Caki2 (cell line): ENCODE measurements at places on chromosomes 13 and 19.

DNA sequence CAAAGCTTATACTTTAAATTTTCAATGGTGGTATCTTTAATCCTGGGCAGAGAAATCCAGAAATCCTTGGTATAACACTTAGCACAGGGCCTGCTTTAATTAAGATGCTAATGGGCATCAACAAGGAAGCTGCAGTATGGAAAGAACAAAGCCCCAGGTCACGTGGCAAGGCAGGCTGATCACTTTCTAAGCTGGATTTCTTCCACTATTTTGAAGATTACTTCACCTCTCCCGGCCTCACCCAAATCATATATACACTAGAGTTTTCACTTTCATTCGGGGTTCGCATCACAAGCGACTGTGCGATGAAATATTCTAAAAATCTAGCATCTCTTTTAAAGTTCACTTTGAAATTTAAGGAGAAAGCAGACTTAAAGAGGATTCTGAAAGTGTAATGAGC is 71.8 kb downstream of the STARD13 start:
- no peak for DNase-seq

- DNase-seq = no peak
Measured at GRCh38 chr13:47025791-47026447, 129.1 kb upstream of the HTR2A start.

- no peak for DNase-seq
Measured at GRCh38 chr19:12695096-12695495, 1.3 kb downstream of the FBXW9 start.

GRCh38 chr19:8208922-8209461 is at the start of gene CERS4:
Gene CERS4, plus strand, starts transcription at chr19:8209370. Its CDS starts 41,707 bp downstream, at chr19:8251077.
- no peak for DNase-seq

- DNase-seq = peak; percentile 37
Measured at GRCh38 chr19:49718511-49718910, 27.6 kb downstream of the CPT1C start.

GRCh38 chr19:4319067-4319718 is 14.8 kb downstream of the FSD1 start:
- no peak for DNase-seq

DNA sequence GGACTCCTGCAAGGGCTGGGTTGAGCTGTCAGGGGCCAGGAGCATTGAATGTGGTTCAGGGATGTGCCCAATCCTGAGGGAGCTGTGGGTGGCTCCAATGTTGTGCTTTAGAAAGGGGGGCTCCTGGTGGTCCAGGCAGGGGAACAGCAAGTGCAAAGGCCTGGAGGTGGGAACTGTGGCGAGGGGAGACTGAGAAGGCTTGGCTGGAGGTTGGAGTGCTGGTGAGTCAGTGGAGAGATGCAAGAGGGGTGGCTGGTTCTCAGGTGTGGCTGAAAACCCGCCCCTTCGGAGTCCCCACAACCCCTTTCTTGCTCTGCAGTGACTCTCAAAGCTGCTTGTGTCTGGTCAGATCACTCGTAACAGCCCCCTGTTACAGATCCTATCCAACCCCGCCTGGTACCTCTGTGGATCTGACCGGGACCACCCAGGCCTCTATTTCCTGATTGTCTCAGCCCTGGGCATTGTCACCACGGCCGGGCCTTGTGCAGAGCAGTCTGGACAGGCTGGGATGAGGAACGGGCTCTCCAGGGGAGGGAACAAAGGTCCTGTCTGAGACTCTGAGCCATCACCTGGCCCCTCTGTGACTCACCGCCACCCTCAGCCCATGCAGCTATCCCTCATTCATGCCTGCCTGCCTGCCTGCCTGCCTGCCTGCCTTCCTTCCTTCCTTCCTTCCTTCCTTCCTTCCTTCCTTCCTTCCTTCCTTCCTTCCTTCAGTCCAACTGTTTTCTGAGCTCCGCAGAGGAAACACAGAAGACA is 1.4 kb upstream of the KCNN1 start:
- DNase-seq = no peak
